ENCODE measurements at places on chromosomes 2 and 18.

GRCh38 chr2:70668432-70668831 lies 99.6 kb downstream of the ADD2 start:
- no peak for DNase-seq
- peaks cover 17% of the 10 kb centered on the region for H3K4me1 ChIP-seq
- H3K27ac ChIP-seq, result no peak overlapping the region
- H3K4me3 ChIP-seq, result no peak overlapping the region
- H3K36me3 ChIP-seq, result peaks cover 5% of the 10 kb centered on the region

DNA sequence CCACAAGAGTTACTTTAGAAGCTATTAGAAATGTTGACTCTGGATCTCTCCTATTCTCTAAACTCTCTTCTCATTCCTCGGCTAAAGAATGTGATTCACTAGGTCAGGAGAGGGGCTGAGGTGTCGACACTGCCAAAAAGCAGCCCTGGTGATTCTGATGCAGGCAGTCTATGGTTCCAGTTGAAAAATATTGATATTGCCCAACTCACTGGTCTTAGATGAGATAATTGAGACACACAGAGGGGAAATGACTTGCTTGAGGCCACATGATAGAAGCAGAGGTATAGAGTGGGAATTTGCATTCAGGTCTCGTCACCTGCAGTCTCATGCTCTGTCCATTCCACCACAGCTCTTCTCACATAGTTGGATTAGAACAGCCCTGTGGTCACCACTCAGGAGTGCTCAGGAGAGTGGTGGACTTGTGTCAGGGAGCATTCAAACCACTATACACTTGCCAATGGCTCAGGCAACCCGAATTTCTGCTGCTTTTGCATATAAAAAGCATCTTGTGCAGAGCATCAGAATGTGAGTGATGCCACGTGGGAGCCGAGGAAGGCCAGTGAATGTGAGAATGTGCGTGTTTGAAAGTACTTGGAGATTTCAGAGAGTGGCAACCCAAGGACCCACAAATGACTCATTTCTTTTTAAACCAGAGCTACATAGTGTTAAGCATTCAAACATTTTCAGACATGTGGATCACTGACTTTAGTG lies 65.1 kb upstream of the CTLA4 start:
- peak; percentile 47 for DNase-seq
- H3K27me3 ChIP-seq, result no peaks in the 10 kb centered on the region
- peaks cover 68% of the 10 kb centered on the region for H3K4me1 ChIP-seq
- H3K27ac ChIP-seq, result peak overlapping the region; percentile 73

DNA sequence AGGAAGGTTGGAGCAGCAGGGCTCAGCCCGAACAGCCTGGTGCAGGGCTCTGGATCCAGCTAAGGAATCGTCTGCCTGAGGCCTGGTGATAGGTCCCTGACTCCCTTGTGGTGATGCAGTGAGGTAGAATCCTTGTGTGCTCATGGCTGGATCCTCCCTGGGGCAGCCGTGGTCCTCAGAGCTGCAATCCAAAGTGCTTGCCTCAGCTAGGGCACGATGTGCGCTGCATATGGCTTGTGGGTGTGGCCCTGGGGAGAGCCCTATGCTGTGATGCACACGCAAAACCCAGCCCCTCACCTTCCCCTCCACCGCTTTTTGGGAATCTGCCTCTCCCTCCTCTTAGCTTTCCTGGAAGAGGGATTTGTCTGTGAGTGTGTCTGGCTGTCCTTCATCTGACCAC lies 142.2 kb downstream of the DYSF start:
- no peaks in the 10 kb centered on the region for H3K36me3 ChIP-seq
- H3K27ac ChIP-seq, result no peak overlapping the region
- H3K27me3 ChIP-seq, result no peaks in the 10 kb centered on the region

DNA sequence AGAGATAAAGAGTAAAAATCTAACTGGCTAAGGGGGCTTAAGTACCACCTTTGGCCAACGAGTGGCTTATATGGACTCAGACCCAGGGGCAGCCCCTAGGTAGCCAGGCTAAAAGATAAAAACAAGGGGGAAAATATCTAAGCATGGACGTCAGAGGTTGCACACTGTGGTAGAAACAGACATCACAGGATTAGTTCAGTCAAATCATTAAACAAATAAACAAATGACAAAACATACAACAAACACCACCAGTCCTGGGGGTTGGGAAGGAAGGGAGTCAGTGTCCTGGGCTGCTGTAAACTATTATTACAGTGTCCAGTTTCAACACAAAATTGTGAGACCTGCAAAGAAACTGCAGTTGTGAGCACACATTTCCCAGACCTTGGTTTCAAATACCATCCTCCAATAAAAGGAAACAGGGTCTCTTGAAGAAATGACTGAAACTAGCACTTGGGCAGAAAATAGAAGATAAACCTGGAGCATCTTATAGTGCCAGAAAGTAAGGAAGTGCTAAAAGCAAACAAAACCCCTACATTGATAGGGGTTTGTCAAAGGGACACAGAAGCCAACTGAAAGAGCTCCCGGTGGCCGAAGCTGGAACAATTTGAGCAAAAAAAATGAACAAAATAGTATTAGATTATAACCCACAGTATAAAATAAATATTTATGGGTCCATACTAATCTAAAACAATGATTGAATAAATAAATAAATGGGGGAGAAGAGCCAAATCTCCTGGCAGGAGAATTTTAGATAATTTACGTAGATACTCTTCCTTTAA lies 154.8 kb upstream of the KLF7 start:
- H3K36me3 ChIP-seq, result no peaks in the 10 kb centered on the region
- H3K27ac ChIP-seq, result no peak overlapping the region
- H3K4me1 ChIP-seq, result peaks cover 9% of the 10 kb centered on the region
- H3K4me3 ChIP-seq, result no peak overlapping the region
- no peak for DNase-seq

- no peaks in the 10 kb centered on the region for H3K36me3 ChIP-seq
- H3K4me3 ChIP-seq, result no peak overlapping the region
- peaks cover 28% of the 10 kb centered on the region for H3K4me1 ChIP-seq
- H3K27me3 ChIP-seq, result no peaks in the 10 kb centered on the region
- DNase-seq, result no peak
- no peak overlapping the region for H3K27ac ChIP-seq
Observed at GRCh38 chr18:13366962-13367892, 148.7 kb downstream of the LDLRAD4 start.

All from activated CD4-positive, alpha-beta T cell treated with anti-CD3 and anti-CD28 coated beads, Interleukin-2, amount 10 ng/mL, durations not matched to agents 7 days and 5 days (primary cell).